ENCODE measurements at places on chromosomes 3 and 15.

DNA sequence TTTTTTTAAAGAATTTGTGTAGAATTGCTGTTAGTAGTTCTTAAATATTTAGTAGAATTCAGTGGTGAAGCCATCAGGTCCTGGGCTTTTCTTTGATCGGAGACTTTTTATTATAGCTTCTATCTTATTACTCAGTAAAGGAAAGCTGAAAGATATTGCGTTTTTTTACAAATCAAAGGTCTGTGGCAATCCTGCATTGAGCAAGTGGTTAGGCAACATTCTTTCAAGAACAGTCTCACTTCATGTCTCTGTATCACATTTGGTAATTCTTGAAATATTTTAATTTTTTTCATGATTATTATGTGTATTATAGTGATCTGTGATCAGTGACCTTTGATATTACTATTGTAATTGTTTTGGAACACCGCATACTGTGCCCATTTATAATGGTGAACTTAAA is 140.8 kb downstream of the UNC13C start:
- DNase-seq, result no peak

- no peak for DNase-seq
These were observed 70.3 kb upstream of the PLXNA1 start for GRCh38 chr3:126912491-126913195.

- peak; percentile 89 for DNase-seq
These were observed 70.5 kb upstream of the LIPC start for GRCh38 chr15:58361273-58361759.

GRCh38 chr3:161420746-161421145 is 49.4 kb upstream of the SPTSSB start:
- DNase-seq, result no peak

GRCh38 chr3:2098398-2099027 is at the start of gene CNTN4:
CNTN4 (plus strand) TSS chr3:2098866.
- peak; percentile 53 for DNase-seq

DNA sequence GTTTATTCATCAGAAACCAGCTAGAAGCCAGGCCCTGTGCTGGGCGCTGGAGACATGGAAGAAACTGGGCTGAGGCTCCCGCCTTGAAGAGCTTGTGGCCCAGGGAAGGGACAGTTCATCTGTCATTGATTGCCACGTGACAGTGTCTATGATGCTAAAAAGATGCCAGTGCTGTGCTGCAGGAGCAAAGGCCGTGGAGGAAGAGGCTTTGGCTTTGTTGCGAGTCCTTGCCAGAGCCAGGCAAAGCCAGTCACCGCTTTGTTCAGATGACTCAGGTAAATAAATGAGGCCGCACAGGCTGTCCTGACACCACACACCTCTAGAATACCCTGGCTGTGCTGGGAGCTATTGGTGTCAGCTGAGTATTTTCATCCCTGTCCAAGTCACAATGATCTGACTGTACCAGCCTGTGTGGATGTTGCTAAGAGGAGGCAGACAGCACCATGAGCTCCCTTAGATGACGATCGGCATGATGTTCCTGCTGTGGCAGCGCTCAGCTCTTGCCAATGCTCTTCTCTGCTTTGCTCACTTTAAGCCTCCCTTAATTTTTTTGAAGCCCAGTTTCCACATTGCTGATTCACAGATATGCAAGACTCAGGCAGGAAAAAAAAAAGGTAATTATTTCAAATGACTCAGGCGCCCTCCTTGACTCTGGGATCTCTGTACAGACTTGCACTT is 77.5 kb downstream of the CCNL1 start:
- peak; percentile 74 for DNase-seq

GRCh38 chr15:78921517-78921916 is 23.3 kb downstream of the CTSH start:
- no peak for DNase-seq

- no peak for DNase-seq
These were observed 1.3 kb downstream of the DENND6A start for GRCh38 chr3:57691411-57692132.

DNA sequence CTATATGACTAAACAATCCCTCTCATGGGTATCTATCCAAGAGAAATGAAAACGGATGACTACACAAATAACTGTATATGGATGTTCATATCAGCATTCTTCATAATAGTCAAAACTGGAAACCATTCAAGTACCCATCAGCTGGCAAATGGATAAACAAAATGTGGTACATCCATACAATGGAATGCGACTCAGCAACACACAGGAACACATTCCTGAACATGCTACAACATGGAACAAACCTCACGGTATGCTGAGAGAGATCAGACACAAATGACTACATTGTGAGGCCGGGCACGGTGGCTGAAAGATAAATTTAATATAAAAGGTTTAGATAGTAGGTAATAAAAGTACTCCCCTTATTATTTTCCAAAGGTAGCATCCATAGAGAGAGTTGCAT is 42.6 kb downstream of the CCR4 start:
- no peak for DNase-seq

DNA sequence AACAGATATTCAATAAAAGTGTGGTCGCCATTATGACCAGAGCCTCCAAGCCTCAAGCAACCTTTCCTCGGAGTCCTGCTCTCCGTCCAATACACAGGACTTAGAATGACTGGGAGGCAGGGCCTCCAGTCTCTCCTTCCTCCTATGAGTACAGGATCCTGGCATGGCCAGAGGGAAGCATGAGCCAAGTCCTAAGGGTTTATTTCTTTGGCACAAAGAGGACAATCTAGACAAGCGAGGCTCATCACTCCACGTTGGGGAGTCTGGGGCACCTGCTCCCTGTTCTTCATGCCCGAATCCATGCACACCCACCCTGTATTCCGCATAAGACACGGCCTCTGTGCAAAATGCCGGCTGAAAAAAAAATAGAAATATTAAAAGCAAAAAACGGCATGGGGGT is 6.8 kb downstream of the PRRT3 start:
- DNase-seq, result no peak

- DNase-seq, result no peak
These were observed 82.1 kb downstream of the EEFSEC start for GRCh38 chr3:128235207-128235926.

DNA sequence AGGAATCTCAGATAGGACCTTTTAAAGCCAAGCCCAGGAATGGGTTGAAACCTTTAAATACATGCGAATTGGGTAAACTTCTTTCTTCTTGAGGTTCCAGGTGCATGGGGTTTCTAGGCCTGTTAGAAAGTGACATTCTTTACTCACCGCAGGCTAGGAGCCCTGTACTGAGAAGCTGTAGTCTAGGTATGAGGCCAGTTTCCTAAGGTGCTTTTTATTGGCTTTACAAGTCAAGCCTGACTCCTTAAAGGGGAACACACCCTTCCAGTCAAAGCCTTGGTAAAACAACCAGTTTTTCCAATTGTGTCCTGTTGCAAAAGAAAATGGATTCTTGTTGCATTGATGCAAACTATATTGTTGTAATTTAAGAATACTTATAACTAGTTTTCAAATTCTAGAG is 76.1 kb upstream of the ATP11B start:
- DNase-seq, result no peak

DNA sequence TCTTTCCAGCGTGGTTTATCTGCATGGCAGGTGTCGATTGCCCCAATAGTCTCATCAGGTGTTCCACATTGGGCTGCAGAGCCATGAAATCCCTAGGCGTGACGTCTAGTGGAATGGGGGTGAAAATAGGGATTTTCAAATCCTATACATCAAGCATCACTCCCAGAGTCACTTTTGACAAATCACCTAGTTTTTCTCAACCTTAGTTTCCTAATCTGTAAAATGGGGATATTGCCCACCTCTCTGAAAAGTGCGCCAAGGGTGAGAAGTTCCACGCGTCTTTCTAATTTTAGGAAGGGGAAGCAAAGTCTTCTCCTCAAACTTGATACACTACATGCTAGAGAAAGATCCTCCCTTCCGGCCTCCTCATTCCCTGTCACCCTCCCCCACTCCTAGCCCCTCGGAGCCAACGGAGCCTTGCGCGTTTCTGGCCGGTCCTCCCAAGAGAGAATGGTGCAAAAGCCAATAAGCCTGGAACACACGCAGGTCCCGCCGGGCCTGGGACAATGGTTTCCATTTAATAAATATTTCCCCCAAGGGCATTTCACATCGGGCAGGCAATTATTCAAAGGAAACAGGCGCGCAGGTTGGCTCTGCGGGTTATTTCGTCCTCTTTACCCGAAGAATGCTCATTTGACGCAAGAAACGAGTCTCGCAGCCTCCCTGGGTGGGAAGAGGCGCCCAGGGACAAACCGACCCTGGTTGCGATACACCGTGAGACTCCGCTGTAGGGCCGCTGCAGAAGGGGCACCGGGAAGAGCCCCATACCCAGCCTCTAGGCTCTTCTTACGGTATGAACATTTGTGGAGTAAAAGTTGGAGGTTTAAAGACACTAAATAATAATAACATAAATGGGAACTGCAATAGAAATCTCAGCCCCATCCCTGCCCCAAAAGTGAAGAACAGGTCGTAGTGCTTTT is 1.2 kb upstream of the SOX14 start:
- DNase-seq, result no peak

DNA sequence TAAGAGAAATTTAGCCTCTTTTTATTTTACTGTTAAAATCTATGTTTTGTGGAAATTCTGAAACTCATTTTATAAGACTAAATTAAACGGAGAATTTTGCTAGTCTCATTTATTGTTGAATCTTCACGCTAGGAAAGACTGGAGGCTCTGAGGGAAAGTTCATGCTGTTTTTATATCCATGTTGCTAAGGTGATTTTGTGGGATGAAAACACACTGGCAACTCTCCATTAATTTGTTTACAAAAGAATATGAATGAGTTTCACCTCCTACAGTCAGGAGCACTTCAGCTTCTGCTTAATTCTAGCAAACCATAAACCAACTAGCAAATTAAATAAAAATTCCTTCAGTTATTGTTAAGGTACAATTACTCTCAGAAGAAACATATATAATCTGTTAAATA is 195.4 kb downstream of the RAP2B start:
- DNase-seq, result no peak

DNA sequence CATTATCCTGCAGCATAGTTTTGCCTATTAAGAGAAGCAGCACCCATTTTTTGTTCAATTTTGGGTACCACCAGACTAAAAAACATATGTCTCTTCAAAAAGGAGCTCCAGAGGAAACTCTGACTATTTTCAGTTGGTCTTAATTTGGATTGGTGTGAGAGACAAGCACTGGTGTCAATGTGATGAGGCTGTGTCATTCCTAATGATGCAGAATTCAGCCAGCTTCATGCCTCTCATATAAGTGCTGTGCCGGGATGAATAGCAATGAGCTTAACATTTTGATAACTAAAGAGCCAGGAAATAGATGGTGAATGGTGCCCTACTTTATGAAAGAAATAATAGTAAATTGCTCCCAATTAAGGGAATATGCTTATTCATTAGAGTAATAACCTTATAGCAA is 15.9 kb downstream of the POPDC2 start:
- no peak for DNase-seq

DNA sequence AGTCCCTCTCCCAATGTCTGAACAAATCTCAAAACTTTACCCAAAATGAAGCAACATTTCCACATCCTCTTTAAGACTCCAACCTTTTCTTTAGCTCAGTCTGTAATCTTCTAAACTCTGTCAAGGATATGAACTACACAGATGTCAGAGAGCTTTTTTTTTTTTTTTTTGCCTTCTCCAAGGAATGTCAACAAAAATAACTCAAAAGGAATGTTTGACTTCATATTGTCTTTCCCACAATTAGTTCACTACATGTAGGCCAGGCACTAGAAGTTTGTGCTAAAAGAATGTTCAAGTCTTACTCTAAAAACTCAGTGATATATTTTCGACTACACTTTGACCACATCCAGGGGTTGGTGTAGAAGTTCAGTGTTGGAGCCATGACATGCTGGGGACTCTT is 37.1 kb downstream of the ADAMTS9 start:
- peak; percentile 74 for DNase-seq

DNA sequence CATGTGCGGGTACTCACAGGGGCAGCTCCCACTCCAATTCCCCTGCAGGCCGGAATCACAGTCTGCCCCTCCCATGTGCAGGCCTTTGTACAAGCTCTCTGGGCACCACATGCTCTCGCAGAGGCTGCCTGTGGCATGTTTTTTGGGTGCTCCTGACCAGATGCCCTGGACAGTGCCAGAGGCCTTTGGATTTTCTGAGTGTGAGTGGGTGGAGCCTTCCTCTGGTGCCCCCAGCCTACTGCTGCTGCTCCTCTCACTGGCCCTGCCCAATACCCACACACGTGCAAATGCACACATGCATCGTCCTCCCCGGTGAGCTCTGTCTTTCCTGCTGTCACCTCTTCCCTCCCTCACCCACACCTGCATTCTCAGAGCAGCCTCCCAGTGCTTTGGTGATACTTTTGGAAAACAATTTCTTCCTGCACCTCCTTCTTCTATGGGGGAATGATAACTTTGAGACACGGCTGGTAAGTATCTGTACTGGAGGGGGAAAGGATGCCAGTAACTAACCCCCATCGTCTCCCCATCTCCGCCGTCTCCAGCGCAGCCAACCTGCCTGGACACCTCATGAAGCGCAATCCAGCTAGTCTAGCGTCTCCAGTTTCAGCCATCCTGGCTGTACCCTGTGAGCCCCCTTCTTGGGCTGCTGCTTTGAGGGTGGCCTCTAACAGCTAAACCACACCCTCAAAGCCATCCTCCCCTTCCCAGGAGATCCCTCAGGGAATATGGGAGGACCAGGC is 229.4 kb upstream of the TOPAZ1 start:
- no peak for DNase-seq

DNA sequence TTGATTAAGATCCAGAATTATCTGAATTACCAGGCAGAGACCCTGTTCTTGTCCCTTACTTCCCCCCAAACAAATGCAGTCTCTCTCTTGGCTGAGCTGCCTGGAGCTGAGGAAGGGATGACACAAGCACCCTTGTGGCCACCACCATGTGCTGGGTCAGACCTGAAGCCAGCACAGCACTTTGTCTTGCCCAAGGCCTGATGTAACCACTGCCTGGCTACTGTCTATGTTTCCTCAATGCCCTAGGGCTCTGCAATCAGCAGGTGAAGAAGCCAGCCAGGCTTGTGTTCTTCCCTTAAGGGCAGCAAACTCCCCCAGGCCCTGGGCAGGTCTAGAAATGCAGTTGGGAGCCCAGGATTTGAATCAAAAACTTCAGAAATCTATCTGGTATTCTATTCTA is 15.8 kb upstream of the CASR start:
- DNase-seq, result no peak

DNA sequence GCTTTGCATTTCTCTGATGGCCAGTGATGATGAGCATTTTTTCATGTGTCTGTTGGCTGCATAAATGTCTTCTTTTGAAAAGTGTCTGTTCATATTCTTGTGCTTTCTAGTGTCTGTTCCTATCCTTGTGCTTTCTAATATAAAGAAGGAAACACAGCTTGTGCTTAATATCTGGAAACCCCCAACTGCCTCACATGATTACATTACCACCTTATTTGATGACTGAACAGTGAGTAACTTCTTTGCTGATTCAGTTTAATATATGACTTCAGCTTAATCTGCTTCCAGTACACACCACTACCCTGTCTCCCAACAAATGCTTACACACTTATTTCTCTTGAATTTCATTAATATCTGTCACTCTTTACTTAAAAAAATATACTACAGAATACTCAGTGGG is 835.1 kb downstream of the EDEM1 start:
- DNase-seq, result no peak

- no peak for DNase-seq
These were observed 756 bp upstream of the CAMK2N2 start for GRCh38 chr3:184261854-184262763.

GRCh38 chr15:73996939-73997338 is 2.4 kb downstream of the PML start:
- no peak for DNase-seq

- no peak for DNase-seq
These were observed 61.8 kb upstream of the ATP13A3 start for GRCh38 chr3:194548346-194549321.

GRCh38 chr3:124520970-124521369 is 209.3 kb upstream of the UMPS start:
- DNase-seq, result no peak

- DNase-seq, result no peak
These were observed 94.6 kb upstream of the IQSEC1 start for GRCh38 chr3:13167829-13168228.

Data from fibroblast of skin of abdomen (primary cell).